ENCODE measurements at places on chromosomes 13 and 19.

DNA sequence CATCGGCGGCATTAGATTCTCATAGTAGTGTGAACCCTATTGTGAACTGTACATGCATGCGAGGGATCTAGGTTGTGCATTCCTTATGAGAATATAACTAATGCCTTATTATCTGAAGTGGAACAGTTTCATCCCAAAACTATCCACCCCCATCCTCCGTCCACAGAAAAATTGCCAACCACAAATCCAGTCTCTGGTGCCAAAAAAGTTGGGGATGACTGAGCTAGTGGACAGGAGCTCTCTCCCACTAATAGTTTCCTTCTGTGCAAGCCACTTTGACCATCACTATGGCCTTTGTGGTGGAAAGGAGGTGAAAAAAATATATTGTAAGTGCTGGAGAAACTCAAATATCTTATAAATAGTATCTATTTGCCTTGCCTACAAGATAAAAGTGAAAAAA is 857.8 kb downstream of the DIAPH3 start:
- DNase-seq = no peak

DNA sequence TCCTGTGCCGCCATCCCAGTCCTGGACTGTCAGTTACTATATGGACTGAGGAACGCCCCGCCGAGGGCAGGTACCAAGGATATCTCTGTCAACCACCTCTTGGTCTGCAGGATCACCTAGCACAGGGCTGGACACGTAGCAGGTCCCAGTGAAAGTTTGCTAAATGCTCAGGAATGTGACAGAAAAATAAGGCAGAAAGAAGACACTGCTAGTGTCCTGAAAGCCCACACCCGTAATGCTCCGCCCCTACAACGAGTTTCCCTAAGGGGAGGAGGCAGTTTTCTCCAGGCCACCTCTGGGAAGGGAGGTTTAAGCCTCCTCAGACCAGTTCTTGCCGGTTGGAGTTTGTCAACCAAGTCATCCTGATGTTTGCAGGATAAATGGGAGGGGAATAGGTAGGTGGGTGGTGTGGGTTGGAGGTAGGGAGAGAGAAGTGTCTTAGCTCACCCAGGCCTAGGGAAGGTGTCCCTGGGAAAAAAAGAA is 1.7 kb upstream of the SERTAD3 start:
- DNase-seq = no peak

GRCh38 chr19:42295831-42296525 is 6.0 kb upstream of the PRR19 start:
- DNase-seq = peak; percentile 89

- no peak for DNase-seq
These were observed 273.7 kb downstream of the DIAPH3 start for GRCh38 chr13:59890054-59890453.

- DNase-seq = peak; percentile 78
These were observed 3.4 kb downstream of the BBC3 start for GRCh38 chr19:47227352-47228167.

GRCh38 chr19:48933382-48933932 is at the start of gene DHDH:
DHDH (plus strand) TSS chr19:48933699; CDS start chr19:48933722, 23 bp downstream.
- DNase-seq = peak; percentile 77

DNA sequence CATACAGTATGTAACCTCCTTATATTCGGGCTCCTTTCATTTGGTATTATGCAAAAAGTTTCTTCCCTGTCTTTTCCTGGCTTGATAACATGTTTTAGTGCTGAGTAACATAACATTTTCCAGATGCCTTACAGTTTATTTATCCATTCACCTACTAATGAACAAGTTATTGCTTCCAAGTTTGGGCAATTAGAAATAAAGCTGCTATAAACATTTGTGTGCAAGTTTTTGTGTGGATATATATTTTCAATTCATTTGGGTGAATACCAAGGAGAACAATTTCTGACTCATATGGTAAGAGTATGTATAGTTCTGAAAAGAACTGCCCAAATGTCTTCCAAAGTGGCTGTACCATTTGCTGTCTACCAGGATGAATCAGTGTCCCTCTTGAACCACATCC is 360.9 kb downstream of the PCDH17 start:
- DNase-seq = no peak

- no peak for DNase-seq
These were observed 7.1 kb downstream of the LDLR start for GRCh38 chr19:11096210-11096841.

GRCh38 chr19:30646806-30647205 is 274.6 kb downstream of the ZNF536 start:
- no peak for DNase-seq

DNA sequence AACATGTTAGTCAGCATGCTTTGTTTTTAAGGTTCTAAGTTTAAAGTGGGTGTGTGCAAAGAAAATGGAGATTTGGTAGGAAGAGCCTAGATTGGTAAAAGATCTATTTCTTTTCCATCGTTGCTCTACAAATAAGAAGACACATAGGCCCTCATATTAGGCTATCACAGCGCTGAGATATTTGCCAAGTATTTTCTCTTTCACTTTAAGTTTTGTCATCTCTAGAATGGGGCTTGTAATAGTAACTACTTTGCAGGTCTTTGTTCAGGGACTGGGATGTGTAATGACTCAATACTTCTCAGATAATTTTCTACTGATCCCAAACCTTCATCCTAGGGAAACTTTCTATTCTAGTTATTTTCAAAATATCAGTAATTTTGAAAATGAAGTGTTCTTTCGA is 917.7 kb upstream of the SLC10A2 start:
- DNase-seq = no peak

DNA sequence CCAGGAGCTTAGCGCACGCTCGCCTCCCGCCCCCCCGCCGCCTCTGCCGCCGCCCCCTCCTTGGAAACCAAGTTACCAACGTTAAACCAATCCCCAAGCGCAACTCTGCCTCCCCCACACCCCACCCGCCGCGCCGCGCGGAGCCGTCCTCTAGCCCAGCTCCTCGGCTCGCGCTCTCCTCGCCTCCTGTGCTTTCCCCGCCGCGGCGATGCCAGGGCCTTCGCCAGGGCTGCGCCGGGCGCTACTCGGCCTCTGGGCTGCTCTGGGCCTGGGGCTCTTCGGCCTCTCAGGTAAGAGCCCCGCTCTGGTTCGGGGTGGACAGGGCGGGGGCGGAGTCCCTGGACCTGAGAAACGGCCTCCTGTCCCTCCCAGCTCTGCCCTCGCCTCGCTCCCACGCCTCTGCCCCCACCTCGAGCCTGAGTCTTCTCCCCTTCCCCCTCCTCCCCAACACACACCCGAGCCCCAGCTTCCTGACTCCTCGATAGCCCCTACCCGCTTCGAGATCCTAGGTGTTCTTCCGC is at the start of gene ICAM5:
Gene ICAM5, plus strand, starts transcription at position 117 of the 521 bp plus-strand sequence. Its CDS starts 92 bp downstream, at position 209.
- DNase-seq = no peak

GRCh38 chr13:61765181-61765742 is 349.6 kb upstream of the PCDH20 start:
- DNase-seq = no peak

DNA sequence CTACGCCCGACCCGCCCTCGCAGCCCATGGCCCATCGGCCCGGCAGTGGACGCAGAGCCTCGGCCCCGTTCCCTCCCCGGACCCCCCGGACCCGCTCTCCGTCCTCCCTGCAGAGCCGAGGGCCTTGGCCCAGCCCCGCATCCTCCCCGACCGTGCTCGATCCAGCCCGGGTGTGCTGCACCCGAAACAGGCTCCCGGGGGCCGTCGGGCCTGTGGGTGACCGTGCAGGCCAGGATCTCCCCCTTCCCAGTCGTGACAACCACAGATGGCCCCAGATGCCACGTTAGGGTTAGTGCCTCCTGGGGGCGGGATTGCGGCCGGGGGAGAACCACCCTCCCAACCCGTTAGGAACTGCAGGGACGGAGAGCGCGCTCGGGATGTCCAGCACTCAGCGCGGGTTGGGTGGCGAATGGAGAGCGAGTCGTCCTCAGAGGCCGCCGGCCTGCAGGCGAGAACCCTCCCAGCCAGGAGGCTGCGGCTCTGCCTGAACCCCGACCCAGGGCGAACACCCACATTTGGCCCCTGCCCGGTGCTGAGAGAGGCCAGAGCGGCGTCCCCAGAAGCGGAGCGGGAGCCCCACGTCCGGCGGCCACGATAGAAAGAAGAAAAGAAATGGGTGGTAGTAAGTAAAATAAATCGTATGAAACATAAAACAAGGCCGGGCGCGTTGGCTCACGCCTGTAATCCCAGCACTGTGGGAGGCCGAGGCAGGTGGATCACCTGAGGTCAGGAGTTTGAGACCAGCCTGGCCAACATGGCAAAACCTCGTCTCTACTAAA is 6.7 kb upstream of the MADCAM1 start:
- no peak for DNase-seq

GRCh38 chr13:37701972-37702371 is 103.4 kb upstream of the POSTN start:
- DNase-seq = no peak

GRCh38 chr19:10612499-10613119 is 12.7 kb upstream of the SLC44A2 start:
- DNase-seq = no peak

DNA sequence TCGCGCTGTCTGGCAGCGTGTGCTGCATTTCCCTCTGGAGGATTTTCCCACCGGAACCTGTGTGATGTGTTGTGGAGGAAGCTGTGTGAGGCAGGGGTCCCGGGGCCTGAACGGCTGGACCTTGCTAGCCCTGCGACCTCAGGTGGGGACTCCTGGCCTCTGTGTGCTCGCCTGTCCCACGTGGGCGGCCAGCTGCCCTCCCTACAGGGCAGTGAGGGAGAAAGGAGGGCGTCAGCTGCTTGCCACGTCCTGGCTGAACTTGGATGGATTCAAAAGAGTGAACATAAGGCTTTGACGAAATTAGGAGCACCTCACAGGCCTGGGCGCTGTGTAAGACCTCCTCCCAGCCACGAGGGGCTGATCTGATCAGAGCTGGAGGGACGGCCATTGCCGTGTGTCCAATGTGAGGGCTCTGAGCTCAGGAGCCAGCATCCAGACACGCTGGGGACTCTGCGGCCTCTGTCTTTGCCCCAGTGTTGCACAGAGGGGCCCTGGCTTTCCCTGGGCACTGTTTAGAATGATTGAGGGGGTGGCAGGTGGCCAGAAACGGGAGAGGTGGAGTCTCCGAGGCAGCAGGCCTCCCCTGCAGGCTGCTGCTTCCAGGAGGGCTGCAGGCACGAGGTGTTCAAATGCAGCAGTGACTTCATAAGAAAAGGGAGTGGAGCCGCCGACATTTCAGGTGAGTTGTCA is 13.0 kb downstream of the TFDP1 start:
- DNase-seq = peak; percentile 24

- DNase-seq = no peak
These were observed 266.0 kb downstream of the ITGBL1 start for GRCh38 chr13:101718496-101718895.

GRCh38 chr13:99308471-99309087 is 1.4 kb upstream of the GPR183 start:
- no peak for DNase-seq

GRCh38 chr19:40778706-40779284 is 748 bp downstream of the RAB4B start:
- no peak for DNase-seq

DNA sequence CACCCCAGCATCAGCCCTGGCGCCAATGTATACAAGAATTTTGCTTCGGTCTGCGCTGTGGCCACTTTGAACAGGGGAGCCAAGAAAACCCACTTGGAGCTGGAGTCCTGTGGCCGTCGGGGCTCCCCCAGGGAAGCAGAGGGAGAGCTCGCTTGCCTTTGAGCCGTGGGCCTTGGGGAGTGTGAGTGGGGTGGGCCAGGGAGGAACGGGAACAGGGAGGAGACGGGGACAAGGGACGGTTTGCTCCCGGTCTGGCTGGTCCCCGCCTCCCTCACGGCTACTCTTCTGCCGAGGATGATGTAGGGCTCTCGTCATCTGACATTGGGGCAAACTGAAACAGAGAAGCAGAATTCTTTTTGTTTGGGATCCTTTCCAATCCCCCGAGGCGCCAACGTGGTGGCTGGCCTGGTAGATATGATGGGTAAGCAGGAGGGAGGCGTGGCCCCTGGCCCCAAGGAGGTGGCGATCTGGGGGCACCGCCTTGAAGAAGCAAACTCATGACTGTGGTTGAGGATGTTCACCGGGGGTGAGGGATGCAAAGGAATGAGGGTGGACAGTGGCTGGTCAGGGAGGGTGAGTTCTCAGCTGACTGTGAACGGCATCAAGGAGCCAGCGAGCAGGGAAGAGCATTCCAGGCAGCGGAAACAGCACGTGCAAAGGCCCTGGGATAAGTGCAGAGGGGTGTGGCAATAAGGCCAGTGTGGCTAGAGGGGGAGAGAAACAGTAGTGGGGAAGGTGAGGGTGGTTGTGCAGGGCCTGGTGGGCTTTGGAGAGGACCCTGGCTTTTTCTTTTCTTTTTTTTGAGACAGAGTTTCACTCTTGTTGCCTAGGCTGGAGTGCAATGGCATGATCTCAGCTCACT is 10.9 kb upstream of the SPC24 start:
- no peak for DNase-seq

DNA sequence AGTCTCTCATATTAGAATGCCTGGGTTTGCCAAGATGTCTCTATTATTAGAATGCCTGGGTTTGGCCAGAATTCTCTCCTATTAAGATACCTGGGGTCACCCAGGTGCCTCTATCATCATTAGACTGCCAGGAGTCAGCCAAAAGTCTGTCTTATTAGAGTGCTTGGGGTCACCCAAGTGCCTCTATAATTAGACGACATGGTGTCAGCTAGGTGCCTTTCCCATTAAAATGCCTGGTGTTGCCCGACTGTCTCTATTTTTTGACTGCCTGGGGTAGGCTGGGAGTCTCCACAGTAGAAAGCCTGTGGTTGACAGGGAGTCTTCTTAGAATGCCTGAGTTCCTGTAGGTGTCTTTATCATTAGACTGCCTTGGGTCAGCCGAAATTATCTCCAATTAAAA is 1536.6 kb downstream of the UQCRFS1 start:
- DNase-seq = no peak

DNA sequence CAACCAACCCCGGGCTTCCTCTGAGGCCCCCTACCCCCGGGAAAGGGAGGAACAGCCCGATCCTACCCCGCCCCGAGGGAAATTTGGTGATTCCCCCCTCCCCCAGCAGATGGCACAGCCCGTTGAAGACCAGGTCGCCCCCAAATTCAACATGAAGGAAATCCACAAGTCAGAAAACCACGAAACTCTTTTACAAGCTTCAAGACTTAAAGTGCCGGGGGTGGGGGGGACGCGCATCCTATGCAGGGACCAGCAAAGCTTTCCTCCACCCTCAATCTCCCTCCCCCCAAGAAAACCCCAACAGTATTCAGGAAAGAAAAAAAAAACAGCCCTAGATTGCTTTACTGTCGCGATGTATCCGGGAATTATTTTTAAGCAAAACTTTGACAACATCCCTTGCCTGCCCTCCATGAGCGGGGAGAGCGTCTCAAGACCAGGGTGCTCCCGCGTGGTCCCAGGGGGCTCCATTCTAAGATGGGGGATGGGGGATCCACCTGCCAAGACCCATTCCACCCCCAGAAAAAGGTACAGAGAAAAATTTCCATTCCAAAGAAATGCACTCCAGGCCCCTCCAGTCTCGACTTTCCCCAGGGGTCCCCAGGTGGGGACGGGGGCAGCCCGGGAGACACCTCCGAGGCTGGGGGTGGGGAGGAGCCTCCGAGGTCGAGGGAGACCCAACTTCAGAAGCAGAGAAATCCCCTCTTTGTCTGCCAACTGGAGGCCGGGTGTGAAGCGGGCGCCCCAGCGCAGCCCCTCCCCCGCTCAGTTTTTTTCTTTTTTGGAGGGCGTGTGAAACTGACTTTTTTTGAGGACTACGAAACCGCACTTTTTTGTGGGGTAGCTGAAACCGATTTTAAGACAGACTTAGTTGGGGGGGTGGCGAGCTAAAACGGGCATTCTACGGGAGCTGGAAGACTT is 1.5 kb downstream of the TCF3 start:
- peak; percentile 24 for DNase-seq

- DNase-seq = no peak
These were observed 2.5 kb downstream of the PDS5B start for GRCh38 chr13:32588736-32589135.

GRCh38 chr13:98203646-98204326 is 26.7 kb upstream of the RNF113B start:
- DNase-seq = no peak

- no peak for DNase-seq
These were observed 17.3 kb downstream of the DOT1L start for GRCh38 chr19:2180881-2181632.
